Left cardiac atrium (tissue), 4 donors: ENCODE measurements at places on chromosomes 1 and 21. TPM values are rescaled to one million over a fixed set of nuclear protein-coding genes. Genes with fewer than 3 reads are reported as not detected.

- DNase-seq, result no peak
Observed at GRCh38 chr1:15192916-15193550, 39.5 kb downstream of the TMEM51 start.

DNA sequence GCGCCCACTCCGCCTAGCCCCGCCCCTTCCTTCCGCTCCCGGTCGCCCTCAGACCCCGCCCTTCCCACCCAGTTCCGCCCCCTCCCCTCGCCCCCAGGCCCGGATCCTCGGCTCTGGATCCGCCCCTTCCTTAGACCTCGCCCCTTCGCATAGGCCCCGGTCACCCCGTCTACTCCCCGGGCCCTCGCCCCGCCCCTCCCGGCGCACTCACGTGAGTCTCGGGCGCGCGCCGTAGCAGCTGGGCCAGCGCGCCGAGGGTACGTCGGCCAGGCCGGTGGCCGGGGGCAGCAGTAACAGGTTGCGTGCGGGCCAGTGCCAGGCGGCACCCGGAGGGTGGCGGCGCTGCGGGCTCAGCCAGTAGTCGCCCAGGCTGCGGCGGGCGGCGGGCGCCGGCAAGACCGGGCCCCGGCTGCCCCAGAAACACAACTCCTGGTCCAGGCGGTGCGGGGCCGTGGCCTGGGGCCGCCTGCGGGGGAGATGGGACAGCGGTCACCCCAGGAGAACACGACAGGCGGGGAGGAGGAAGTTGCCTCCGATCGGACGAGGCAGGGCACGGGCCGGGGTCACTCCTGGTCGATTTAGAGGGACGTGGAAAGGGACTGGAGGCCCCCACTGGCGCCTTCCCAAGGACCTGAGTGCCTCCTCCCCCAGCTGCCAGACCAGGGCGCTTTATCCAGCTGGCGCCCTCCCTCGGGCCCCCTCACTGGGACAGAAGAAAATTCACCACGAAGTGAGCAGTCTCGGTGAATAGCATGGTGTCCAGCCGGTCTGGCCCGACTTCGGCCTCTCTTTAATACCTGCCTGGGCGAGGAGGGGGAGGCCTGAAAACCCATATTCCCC, 10.7 kb downstream of the FAM229A start:
- peak; percentile 95 for DNase-seq

DNA sequence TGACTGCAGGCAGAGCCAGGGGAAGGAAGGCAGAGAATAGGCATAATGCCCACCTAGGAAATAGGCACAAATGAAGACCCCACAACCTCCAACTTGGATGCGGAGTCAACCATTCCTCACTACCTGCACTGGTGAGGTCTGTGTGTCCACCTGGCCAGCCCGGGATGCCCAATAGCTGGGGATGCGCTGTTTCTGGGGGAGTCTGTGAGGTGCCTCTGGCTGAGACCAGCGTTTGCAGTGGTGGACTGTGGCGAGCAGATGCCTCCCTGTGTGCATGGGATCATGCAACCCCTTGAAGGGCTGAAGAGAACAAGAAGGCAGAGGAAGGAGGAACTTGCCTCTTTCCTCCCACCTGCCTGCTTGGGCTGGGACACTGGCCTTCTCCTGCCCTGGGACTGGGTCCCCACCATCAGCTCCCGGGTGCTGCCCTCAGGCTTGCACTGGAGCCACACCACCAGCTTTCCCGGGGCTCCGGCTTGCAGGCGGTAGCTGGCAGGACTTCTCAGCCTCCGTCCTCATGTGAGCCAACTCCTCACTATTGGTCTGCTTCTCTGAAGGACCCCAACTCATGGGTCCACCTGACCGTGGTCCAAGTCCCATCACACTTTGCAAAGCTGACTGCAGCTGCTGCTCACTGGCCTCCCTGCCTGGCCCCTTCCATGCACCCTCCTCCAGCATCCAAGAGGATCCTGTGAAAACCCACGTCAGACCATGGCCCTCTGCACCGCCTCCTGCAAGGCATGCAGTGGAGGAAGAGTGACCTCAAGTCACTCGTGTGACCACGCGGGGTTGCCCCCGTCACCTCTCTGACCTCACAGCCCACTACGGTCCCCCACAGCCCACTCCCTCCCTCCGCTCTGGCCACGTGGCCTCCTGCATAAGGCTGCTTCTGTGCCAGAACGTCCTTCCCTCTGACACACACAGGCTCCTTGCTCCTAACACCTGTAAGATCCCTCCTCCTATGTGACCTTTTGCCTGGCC, 2.7 kb upstream of the PDE9A start:
- DNase-seq, result peak; percentile 12

DNA sequence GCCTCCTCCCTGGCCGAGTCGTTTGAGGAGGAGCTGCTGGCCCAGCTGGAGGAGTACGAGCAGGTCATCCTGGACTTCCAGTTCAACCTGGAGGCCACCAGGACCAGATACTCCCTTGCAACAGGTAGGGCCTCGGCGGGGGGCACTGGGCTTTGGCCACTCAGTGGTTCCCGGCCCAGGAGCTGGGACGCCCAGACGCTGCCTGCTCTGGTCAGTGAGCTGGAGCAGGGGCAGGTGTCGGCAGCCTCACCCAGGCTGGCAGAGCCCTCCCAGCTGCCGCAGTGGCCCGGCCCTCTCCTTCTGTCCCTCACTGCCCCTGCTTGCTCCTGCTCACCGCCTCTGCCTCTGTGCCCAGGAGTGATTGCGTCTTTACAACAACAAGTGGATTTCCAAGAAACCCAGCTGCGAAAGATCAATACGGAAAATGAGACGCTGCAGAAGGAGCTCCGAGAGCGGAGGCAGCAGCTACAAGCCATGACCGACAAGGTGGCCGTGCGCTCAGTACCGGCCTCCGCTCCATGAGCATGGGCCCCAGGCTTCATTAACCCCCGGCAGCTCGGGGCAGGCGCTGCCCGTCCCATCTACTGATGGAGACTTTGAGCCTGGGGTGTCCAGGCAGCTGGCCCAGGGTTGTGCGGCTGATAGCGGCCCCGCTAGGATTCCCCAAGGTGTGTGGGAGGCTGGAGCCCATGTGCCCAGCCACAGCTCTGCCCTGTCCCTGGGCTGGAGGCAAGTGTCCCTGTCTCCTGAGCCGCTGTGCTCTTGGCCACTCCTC, 9.0 kb upstream of the SMIM1 start:
- no peak for DNase-seq

The GSTM1 gene
- not detected for total RNA-seq

The TTC13 gene
- 9.5 TPM for total RNA-seq

GRCh38 chr1:226723657-226724532, 15.2 kb downstream of the ITPKB start:
- DNase-seq, result peak; percentile 44

GRCh38 chr1:4411862-4412261, 242.5 kb upstream of the AJAP1 start:
- no peak for DNase-seq

- no peak for DNase-seq
Observed at GRCh38 chr1:23384312-23385058, 14.8 kb upstream of the ZNF436 start.

The CLDN8 gene
- not detected for total RNA-seq

- DNase-seq, result no peak
Observed at GRCh38 chr1:57947471-57947870, 523.6 kb upstream of the DAB1 start.

GRCh38 chr1:44168520-44169098, 27.2 kb upstream of the KLF18 start:
- DNase-seq, result no peak

The TCP10L gene
- 2.6 TPM for total RNA-seq

DNA sequence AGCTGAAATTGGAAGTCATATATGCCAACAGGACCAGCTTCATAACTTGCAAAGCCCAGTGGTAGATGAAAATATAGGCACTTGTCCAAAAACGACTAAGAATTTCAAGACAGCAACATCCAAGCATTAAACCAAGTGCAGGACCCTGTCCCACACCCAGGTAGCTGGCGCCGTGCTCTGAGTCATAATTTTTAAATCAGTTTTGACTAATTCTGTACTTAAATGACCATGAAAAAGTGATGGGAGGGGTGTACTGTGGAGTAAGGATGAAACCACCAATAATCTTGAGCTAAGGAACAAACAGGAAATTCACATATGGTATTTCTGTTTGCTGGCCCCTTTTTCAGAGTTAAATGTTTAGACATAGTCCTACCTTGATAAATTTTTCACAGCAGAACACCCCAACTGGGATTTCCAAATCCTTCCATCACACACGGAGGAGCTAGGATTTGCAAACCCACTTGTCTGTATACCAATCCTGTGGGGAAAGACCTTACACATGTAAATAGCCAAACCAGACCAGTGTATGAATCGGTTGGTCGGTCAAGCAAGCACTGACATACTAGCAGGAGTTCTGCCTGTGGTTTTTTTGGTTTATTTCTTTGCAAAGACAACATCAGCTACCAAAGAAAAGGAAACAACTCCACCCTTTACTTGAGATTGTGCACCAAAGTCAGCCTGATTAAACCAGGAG, 235.7 kb upstream of the RAB4A start:
- DNase-seq, result no peak

- DNase-seq, result no peak
Observed at GRCh38 chr1:51289676-51290488, 40.5 kb downstream of the TTC39A start.

GRCh38 chr21:25307489-25307888, 299.8 kb downstream of the MRPL39 start:
- no peak for DNase-seq

- no peak for DNase-seq
Observed at GRCh38 chr1:231319080-231319479, 18.6 kb downstream of the EXOC8 start.

- no peak for DNase-seq
Observed at GRCh38 chr1:232045139-232045994, 418.8 kb downstream of the DISC1 start.

DNA sequence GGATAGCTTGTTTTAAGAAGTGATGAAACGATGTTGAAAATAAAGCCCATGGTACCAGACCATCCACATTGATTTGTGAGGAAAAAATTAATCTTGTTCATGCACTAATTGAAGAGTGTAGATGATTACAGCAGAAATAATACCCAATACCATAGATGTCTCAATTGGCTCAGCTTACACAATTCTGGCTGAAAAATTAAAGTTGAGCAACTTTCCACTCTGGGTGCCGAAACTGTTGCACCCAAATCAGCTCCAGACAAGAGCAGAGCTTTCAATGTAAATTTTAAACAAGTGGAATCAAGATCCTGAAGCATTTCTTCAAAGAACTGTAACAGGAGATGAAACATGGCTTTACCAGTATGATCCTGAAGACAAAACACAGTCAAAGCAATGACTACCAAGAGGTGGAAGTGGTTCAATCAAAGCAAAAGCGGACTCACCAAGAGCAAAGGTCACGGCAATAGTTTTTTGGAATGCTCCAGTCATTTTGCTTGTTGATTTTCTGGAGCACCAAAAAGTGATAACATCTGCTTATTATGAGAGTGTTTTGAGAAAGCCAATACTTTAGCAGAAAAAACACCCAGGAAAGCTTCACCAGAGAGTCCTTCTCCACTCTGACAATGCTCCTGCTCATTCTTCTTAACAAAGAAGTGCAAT, 16.1 kb upstream of the KCNA3 start:
- no peak for DNase-seq

GRCh38 chr1:68815632-68816031, 318.8 kb upstream of the DEPDC1 start:
- DNase-seq, result no peak

- DNase-seq, result no peak
Observed at GRCh38 chr1:229856009-229856650, 210.9 kb upstream of the GALNT2 start.

- DNase-seq, result no peak
Observed at GRCh38 chr1:95386371-95386770, 152.4 kb downstream of the RWDD3 start.

GRCh38 chr1:34019741-34020552, 145.1 kb downstream of the CSMD2 start:
- no peak for DNase-seq

GRCh38 chr1:23421753-23422240, 2.8 kb downstream of the TCEA3 start:
- no peak for DNase-seq

DNA sequence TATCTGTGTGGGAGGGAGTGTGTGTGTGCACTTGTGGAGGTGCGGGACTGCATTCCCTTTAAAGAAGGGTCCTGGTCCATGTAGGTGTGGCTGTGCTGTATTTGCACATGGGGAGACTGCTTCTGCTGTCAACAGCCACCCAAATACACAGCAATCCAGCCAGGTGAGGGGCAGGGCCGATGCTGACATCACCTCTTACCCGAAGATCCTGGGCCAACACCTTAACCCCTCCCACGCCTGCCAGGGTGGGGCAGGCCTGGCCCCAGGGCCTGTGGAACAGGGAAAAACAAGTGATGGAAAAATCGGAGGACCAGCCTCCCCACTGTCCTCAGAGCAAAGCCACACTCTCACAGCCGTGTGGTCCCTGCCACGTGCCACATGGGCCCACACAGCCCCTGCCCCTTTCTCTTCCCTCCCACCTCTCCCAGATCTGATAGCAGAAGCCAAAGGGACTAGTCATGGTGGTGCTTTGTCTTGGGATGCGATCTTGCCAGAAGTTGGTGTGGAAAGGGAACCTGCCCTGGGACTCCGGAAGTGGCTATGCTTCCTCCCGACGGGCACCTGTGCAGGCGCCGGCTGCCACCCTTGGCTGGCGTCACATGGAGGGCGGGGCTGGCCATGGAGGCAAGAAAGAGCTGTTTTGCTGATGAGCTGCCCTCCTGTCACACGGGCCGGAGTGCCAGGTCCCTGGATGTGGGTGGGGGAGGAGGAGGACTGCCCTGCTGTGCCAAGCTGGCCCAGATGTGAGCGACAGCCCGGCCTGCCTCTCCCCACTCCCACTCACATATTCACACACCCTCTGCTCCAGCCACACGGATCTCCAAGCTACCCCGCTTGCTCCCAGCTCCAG, 7.8 kb upstream of the CASZ1 start:
- no peak for DNase-seq

- DNase-seq, result no peak
Observed at GRCh38 chr1:201790261-201790660, 38.7 kb upstream of the IPO9 start.

The ZDHHC18 gene
- total RNA-seq, result 18.6 TPM

The SPRR3 gene
- not detected for total RNA-seq

The PPIAL4G gene
- not detected for total RNA-seq

GRCh38 chr1:67632356-67632755, 52.6 kb upstream of the GADD45A start:
- no peak for DNase-seq

GRCh38 chr1:114024049-114024448, 44.8 kb downstream of the OLFML3 start:
- DNase-seq, result no peak

The CELF3 gene
- total RNA-seq, result not detected

GRCh38 chr1:118698911-118699310, 289.2 kb downstream of the TBX15 start:
- DNase-seq, result no peak
